ENCODE measurements at places on chromosomes 5 and 9. TPM values are rescaled to one million over a fixed set of nuclear protein-coding genes. Genes with fewer than 3 reads are reported as not detected.

The PCDHA12 gene
- total RNA-seq = not detected

The FCN2 gene
- not detected for total RNA-seq

The LAMC3 gene
- 0.34 TPM for total RNA-seq

The BRD9 gene
- 43.1 TPM for total RNA-seq

The PCDHA3 gene
- total RNA-seq = not detected
